ENCODE measurements at places on chromosomes 11 and 22.

DNA sequence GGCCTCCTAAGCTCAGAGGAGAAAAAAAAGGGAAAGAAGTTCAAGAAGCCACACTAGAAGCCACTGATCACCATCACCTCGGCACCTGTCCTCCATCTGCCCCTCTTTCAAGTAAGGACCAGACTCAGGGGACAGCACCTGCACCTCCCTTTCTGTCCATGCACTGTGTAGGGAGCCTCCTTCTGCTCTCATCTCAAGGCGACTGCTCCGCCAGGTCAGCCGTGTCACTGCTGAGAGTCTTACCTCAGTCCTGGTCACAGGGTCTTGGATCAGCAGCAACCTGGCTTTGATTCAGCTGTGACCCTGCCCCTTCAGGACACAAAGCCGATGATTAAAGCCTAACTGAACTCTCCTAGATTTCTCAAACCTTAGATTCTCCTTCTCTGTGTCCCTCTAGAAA is 101.5 kb downstream of the ZNF280B start:
- DNase-seq = no peak

DNA sequence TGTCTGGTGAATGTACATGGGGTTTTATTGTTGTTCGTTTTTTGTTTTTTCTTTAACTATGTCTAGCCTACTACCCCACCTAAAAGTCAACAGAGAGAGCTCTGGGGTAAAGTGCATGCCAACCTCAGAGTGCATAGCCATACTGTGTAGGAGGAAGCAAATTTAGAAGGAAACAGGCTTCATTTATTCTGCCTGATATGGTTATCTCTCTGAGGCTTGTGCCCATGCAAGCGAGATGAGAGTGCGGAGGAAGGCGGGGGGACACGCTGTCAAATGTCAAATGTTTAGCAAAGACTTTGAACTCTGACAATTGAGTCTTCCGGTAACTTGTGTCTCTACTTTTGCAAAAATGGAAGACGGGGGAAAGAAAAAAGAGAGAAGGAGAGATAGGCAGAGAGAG is 295.5 kb downstream of the ETS1 start:
- no peak for DNase-seq

- no peak for DNase-seq
Measured at GRCh38 chr11:110766316-110766715, 54.1 kb upstream of the ARHGAP20 start.

GRCh38 chr22:18067548-18068341 is 10.0 kb upstream of the PEX26 start:
- peak; percentile 44 for DNase-seq

DNA sequence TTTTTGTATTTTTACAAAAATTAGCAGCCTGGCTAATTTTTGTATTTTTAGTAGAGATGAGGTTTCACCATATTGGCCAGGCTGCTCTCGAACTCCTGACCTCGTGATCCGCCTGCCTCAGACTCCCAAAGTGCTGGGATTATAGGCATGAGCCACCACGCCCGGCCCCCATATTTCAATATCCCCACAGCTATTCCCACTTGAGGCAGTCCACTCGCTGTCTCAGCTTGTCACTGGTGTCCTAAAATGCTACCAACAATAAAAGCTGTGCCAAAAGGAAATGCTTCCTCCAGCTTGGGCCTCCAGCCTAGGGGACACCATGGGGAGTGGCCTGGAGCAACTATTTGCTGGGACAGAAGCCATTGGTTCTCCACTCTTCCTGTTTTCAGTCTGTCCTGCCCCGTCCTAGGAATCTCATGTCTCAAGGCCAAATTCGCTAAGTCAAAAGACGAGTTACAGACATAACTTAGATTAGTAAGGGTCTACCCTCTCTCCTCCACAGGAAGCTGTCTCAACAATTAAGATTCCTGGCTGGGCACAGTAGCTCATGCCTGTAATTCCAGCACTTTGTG is 7.3 kb upstream of the SPINDOC start:
- DNase-seq = peak; percentile 70

DNA sequence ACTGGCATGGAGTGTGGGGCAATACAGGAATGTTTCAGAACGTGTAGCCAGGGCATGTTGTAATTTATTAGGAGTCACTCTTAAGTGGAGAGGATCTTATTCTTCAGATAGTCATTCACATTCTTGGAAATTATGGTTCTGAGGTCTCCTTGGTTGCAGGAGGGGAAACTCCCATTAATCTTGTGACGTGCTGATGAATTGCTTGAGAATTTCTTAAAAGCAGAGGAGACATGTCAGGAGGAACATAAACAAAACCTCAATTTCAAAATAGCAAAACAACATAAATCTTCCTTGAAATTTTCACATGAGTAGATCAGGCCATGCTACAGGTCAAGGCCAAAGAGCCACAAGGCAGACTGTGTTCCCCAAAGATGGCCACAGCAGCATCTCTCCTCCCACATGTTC is 50.4 kb downstream of the ADM start:
- peak; percentile 46 for DNase-seq

DNA sequence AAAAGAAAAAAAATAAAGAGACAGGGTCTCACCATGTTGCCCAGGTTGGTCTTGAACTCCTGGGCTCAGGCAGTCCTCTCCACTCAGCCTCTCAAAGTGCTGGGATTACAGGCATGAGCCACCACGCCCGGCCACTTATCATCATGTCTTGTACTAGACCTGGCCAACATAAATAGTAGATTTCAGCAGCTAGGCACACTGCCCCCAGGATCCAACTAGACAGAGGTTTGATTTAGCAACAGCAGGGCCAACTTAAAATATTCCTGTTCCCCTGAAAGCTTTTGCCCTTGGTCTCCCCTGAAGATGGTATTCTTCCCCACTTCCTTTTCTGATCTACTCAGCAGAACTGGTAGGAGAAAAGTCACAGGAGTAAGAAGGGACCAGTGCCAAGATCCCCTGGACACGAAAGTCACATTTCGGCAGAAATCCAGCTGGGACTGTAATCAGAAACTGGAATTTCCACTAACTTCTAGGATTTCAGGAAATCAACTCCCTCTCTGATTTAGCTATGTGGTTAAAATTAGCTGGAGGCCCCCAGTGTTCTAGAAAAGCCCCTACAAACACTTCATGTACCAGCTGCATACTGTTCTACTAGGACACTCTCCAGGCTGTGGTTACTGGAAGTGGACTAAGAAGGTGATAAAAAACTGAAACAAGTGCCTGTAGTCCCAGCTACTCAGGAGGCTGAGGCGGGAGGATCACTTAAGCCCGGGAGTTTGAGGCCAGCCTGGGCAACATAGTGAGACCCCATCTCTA is 8.9 kb upstream of the PPP2R1B start:
- peak; percentile 18 for DNase-seq

- no peak for DNase-seq
Measured at GRCh38 chr11:133175103-133175502, 357.2 kb downstream of the OPCML start.

DNA sequence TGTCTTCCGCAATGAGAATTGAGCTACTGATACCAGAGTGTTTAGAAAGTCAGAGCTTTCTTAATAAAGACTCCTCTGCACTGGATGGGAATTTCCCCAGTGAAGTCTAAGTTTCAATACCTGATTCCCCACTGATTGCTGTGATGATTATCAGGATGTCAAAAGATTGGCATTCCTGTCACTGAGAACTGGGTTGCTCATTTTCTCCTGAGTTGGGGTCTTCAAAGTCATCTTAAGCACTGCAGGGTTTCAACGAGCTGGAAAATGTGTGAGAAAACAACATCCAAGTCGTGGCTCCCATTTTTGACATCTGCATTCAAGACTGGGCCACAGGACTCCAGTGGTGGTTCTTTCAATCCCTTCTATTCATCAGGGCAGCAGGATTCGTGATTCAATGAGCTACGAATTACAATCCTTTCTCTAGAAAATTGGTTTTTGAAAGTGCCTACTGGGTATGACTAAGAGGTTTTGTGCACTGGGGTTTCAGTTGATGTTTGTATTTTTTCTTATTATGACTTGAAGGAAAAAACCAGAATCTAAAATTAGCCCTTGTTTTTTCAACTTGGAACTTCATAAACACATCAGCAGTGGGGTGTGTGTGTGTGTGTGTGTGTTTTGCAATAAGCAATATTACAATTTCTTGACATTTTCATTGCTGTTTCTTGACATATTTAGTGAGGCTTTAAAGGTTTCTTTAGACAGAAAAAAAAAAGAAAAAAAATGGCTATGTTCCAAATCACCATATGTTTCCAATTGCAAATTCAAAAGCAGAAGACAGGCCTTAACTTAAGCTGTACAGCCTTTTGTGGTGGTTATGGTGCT is 233.0 kb downstream of the FAM76B start:
- peak; percentile 63 for DNase-seq

GRCh38 chr11:86511086-86511551 is 136.4 kb downstream of the CCDC81 start:
- DNase-seq = peak; percentile 85

- no peak for DNase-seq
Measured at GRCh38 chr11:134932761-134933160, 520.7 kb upstream of the B3GAT1 start.

GRCh38 chr11:134468796-134469195 is 56.8 kb upstream of the B3GAT1 start:
- DNase-seq = no peak

DNA sequence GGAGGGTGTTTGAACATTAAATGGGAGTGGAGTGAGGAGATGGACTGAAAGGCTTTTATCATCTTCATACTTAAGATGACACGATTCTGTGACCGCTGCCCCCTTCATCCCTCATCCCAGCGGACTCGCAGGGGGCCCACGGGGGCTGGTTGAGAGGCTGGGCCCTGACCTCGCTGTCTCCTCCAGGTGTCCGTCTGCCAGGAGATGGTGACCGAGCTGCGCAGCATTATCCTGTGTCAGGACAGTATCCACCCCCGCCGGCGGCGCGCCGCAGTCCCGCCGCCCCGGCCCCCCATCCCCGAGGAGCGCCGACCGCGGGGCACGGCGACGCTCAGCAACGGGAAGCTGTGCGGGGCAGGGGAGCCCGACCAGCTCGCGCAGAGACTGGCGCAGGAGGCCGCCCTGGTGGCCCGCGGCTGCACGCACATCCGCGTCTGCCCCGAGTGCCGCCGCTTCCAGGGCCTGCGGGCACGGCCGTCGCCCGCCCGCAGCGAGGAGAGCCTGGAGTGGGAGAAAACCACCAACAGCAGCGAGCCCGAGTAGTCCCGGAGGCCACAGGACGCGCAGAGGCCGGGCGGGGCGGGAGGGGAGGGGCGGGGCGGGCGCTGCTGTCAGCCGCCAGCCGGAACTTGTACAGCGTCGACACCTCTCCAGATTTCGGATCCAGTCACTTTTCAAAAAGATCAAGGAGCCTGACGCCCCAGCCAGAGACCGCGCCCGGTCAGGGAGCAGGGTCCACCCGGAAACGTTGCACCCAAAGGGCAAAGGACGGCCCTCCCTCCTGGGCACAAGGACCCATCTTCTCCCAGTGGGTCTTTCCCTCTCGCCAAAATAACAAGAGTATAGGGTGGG is 38.0 kb upstream of the TBCEL start:
- DNase-seq = peak; percentile 65

DNA sequence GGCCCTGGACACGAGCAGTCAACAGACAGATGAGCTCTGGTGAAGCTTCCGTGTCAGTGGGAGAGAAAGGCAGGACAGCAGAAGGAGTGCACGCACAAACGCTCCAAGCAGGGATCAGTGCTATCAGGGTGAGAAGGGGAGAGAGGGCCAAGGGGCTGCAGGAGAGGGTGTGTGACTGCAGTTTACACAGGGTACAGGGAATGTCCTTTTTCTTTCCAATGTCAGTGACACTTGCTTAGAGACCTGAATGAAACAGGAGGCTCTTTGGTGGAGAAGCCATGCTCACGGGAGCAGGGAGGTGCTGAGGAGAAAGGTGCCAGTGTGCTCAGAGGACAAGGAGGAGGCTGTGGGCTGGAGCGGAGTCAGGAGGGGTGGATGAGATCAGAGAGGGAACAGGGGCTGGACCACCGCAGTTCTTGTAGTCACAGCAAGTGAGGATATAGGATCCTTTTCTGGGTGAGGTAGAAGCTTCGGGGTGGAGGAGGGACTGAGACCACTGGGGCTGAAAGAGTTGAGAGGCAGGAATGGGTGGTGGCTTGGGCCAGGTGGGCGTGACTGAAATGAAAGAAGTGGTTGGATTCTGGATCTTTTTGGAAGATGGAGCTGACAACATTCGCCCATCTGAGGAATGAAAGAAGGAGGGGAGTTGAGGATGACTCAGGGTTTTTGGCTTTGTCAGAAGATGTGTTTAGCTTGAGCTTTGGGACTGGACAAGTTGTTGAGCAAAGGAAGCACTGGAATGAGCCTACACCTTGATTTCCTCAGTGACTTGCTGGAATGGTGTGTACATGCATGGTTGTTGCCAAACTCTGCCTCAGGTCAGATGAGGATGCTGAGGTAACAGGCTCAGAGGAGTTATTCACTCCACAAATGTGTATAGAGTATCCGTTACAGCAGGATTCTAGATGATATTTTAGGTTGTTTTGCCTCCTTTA is 87.9 kb downstream of the ADAMTS15 start:
- no peak for DNase-seq

DNA sequence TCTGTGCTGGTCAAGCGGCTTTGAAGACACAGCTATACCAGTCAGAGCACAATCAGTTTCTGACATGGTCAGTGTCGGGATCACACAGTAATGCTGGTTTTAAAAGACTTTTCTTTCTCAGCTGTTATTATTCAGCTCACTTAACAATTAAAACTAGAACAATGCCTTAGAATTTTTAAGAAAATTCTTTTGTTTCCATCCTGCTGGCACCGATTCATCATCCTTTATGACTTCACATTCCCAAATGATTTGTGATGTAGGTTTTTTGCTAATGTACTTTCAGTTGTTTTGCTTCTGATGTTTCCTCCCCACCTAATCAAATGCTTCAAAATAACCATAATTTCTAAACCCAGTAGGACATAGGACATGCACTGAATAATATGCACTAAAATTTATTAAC is 34.5 kb upstream of the OLFML1 start:
- no peak for DNase-seq
